Stimulated activated CD8-positive, alpha-beta memory T cell treated with anti-CD3 and anti-CD28 coated beads, Interleukin-4, amount 100 ng/mL, for 24 hours (primary cell): ENCODE measurements at places on chromosomes 12 and 14.

DNA sequence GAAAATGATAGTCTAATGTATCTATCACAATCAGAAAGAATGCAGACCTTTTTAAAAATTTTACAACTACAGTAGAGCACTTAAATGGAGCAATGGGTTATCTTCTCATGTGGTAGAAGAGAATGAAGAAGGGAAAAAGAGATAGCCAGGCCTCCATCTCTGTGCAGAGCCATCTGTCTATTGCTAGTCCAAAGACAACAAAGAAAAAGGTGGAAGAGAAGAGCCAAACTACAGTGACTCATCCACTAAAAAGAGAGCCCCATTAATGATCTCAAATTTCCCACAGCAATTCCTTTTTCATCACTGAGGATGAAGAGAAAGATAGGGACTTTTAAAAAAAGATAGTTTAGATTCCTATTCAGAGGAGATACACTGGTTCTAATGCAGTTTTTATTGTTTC, 232.9 kb downstream of the ATXN7L3B start:
- DNase-seq, result no peak

- DNase-seq, result no peak
Observed at GRCh38 chr14:52188381-52188780, 79.1 kb upstream of the PTGDR start.

DNA sequence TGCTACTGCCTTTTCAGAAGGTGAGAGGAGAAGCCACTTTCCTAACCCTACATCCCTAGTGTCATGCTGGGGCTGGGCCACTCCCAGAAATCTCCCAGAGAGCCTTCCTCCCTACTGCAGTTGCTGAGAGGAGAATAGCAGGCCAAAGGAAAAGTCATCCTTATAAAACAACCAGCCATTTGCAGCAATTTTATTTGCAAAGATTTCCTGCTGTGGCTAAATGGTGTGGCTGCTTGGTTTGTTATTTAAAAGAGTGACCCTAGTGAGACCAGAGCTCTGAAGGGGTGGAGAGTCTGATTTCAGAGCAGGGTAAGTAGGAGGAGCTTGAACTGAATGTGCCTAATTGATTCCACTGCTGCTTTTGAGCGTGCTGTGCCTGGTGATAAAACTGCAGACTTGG, 232.0 kb downstream of the GRIN2B start:
- no peak for DNase-seq

GRCh38 chr12:14694970-14695369, 1.4 kb downstream of the GUCY2C start:
- no peak for DNase-seq

DNA sequence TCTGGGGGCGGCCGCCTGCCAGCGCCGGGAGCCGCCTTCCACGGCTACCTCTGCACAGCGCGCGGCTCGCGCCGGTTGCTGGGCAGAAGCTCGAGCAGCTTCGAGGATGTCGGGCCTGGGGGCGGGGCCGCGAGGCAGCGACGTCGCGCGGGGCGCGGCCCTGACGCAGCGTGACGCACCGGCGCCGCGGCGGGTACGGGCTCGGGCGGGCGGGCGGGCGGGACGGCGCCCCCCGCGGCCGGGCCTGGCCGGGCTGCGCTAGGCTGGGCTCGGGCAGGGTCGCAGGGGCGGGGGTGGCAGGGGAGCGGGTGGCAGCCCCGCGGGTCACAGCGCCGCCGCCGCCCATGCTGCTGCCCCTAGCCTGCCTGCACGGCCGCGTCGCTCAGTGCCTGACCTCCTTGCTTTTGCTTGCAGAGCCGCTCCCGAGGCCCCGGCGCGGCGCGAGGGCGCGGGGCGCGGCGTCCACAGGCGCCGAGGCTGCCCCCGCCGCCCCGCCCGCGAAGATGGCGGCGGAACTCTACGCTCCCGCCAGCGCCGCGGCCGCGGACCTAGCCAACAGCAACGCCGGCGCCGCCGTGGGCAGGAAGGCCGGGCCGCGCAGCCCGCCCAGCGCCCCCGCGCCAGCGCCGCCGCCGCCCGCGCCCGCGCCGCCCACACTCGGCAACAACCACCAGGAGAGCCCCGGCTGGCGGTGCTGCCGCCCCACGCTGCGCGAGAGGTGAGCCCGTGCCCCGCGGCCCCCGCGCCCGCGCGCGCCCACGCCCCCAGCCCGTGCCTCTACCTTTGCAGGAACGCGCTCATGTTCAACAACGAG, at the start of gene BTBD6:
Gene BTBD6 (plus strand): TSS at position 166 of the 814 bp plus-strand sequence. CDS start 179 bp downstream, at position 345.
- peak; percentile 84 for DNase-seq

GRCh38 chr12:57190037-57190436, 26.6 kb upstream of the NXPH4 start:
- no peak for DNase-seq

DNA sequence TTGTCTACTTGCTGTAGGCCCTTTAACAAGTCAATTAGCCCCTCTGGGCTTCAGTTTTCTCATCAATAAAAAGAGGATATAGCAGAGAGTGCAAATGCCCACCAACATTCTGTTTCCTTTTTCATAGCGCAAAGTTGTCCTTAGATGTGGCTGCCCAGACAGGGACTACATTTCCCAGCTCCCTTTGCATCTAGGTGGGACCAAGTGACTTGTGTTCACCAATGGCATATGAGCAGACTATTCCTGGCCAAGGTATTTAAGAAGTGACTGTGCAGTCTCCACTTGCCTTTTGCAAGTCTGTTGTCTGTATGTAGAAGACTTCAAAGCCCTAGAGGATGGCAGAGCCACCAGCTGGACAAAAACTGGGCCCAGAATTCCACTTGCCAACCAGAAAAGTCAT, 59.7 kb downstream of the DAO start:
- no peak for DNase-seq

DNA sequence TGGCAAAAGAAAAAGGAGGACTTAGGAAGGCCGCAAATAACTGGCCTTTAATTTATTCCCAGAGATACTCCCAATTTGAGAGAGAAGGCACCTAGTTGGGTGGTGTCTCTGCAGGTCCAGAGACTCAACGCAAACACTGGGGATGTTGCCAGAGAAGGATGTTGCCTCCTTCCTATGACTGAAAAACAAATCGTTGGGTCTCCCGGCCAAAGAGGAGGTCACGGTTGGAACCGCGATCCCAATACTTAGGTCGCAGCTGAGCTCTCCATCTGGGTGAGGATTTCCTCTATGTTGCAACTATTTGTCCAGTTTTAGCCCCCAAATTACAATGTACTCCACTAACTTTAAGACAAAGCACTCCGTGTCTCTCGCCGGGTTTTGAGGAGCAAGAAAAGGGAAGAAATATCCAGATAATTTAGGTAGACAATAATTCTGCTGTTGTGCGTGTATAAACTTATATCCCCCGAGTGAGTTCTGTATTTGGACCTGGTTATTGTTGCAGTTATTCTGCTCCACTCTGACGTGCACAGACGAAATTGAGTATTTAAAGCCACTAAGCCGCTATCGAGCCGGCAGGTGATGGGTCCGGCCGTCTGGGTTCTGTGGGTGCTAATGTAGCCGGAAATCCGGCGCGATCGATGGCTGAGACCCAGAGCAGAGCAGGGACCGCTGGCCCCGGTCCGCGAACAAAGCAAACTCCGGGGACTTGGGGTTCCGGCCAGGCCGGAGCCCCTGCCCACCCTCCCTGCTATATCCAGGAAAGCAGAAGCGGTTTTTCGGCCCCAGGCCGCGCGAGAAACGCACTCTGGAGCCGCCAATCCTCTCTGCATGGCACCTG, 5.7 kb downstream of the HOXC12 start:
- no peak for DNase-seq

GRCh38 chr14:71891185-71891584, 41.0 kb upstream of the RGS6 start:
- no peak for DNase-seq

GRCh38 chr12:46108721-46109120, 118.3 kb upstream of the SCAF11 start:
- no peak for DNase-seq

- DNase-seq, result no peak
Observed at GRCh38 chr14:61661471-61662400, 33.6 kb upstream of the HIF1A start.

DNA sequence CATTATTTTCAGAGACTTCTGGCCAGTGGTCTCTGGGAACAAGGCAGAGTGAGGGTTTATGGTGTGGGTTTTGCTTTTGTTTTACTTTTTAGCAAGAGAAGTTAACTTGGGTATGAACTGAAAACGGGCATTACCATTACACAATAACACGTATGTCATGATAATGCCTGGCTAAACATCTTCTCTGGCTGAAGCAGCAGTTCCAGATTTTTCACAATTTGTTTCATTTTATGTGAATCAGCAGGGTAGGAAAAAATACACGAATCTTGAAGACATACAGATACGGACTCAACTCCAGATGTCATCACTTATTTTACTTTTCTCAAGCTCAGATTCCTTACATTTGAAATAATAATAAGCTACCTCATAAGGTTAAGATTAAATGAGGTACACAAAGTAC, 2.5 kb upstream of the PCNX4 start:
- DNase-seq, result no peak

- no peak for DNase-seq
Observed at GRCh38 chr14:104385531-104386101, 193.9 kb upstream of the C14orf180 start.

GRCh38 chr12:93823616-93824391, 146.6 kb downstream of the CRADD start:
- DNase-seq, result no peak

- DNase-seq, result no peak
Observed at GRCh38 chr12:76153616-76154015, 69.1 kb upstream of the NAP1L1 start.

DNA sequence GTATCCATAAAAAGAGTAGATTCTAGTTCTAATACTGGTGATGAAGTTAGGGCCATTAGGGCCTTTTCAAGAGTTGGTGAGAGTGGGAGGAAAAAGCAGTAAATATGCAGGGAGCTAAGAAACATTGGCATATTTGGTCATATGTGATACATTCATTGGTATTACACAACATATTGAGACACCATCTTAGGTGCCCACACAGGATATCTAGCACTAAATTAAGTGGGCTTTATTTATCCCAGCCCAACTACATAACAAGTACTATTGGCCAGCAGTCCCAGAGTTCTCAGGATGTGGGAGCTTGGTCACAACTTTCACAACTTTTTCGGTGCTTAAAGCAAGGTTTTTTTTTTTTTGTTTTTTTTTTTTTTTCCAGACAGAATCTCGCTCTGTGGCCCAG, 2.0 kb upstream of the ING4 start:
- no peak for DNase-seq

DNA sequence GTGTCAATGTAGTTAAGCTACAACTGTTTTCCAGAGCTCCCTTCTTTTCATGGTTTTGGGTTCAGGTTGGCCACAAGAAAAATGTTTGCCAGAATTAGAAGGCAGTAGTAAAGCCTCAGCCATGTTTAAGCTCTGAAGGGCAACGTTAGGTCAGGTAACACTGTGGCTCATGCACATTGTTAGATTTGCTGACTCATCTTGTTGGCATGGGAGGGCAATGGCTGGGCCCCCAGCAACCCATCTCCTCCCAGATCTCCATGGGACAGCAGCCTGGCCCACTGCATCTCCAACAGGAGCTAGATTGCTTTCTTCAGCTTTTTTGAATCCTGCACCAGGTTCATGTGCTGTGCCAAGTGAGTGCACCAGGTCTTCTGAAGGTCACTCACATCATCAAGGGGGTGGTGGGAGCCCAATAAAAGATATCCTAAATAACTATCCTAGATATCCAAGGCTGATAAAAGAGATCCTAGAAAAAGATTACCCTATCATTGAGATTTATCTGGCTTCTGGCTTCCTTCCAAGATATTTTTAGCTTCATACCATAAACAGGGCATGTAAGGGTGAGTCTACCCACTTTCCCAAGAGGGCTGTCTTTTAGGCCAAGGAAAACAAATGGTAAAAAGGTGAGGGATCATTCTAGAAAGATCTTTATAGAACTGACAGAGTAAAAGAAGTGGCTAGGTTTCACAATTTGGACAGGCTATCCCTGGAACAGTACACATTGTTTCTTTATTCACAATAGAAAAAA, 28.9 kb downstream of the PTGER2 start:
- no peak for DNase-seq

- DNase-seq, result no peak
Observed at GRCh38 chr12:6791931-6792520, 2.7 kb downstream of the CD4 start.

GRCh38 chr14:69214393-69214792, 23.1 kb downstream of the EXD2 start:
- no peak for DNase-seq

- DNase-seq, result no peak
Observed at GRCh38 chr12:34298176-34298970, 276.1 kb downstream of the ALG10 start.

DNA sequence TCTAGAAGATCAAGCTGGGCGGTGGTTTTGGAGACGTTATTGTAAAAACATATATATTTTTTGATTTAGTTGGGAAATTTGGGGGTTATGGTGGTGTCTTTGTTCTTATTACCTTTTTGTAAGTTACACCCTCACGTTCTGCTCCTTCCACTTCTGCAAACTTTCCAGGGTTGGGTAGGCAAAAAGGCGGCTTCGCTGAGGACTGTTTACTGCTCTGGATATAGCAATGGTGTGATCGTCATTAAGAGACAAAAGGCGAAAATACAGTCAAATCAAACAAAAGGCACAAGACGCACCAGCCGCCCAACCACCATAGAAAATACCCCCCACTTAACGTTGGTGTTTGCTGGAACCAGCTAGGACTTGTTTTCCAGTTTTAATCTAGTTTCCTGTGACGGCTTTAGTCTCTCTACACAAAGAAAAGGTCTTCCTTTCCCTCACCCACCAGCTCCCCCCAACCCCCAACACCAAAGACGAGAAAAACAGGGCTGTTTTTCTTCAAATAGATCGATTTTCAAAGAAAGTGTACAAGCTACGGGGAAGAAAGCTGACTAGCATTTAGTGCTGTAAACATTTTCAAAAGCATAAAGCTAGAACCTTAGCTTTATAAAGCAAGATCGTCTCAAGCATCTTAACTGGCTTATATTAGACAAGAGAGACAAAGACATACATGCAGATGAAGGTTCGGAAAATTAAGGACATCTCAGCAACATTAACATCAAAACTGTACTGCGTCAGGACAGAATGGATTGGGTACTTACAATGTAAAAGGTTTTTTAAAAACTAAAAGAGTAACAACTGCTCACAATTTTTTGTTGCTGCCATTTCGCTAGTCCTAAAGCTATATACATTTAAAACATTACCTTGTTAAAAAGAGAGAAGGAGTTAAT, 2.0 kb upstream of the SETD1B start:
- no peak for DNase-seq

GRCh38 chr14:72380456-72380855, 448.2 kb downstream of the RGS6 start:
- DNase-seq, result no peak

DNA sequence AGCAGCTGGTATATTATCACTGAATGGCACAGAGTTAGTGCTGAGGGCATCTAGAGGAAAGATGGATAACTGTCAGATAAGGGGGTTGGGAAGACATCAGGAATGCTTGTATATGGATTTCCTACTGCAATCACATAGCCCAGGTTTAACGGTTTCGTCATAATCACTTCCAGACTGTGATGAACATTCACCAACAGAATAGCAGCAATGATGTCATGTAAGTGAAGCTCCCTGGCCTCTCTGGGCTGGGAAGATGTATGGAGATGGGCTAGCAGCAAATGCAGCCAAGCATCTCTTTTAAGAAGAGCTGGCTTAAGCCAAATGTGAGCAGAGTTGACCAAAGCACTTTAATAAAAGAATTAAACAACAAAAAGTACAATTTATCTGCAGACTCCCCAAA, 714.6 kb downstream of the GALC start:
- no peak for DNase-seq

GRCh38 chr14:74697543-74697942, 15.3 kb downstream of the AREL1 start:
- no peak for DNase-seq
